ENCODE measurements at places on chromosomes 2 and 18. TPM values are rescaled to one million over a fixed set of nuclear protein-coding genes. Genes with fewer than 3 reads are reported as not detected.

GRCh38 chr2:202339071-202339870 lies 36.9 kb upstream of the BMPR2 start:
- DNase-seq = peak; percentile 66

- no peak for DNase-seq
These were observed 69.4 kb upstream of the SPRED2 start for GRCh38 chr2:65501836-65502235.

- peak; percentile 57 for DNase-seq
These were observed 10.3 kb downstream of the DNAH6 start for GRCh38 chr2:84526562-84526961.

DNA sequence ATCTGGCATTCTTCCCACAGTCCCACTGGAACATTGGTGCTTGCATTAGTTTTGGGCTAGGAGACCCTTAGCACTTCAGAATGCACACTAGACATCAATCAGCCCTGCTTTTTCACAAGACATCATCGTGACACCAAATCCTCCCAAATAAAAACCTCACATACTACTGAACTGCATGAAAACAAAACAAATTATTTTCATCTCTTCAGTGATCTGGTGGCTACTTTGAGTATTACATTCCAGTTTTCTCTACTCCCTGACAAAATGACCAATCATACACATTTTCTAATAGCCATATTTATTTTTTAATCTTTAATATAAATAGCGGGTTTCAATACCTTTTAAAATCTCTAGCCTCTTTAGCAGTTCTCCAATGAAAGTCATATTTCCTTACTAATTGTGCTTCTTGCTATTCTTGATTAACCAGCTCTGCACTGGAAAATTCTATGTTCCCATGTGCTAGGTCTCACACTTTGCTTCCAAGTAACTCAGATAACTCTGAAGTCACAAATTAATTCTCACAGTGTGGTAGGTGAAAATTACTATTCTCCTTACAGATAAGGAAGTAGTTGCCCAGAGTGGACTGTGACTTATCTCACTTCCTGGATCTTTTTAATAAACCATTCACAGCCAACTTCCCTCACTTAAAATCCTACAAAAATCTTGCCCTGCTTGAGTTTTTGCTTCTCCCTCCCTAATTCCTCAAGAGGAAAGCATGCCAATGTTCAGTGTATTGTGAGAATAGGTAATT lies 82.5 kb upstream of the EPB41L3 start:
- no peak for DNase-seq

GRCh38 chr2:105114551-105114950 lies 76.7 kb downstream of the MRPS9 start:
- DNase-seq = peak; percentile 74

DYSF gene
- polyA plus RNA-seq = 41.9 TPM

- no peak for DNase-seq
These were observed 125.5 kb downstream of the IRS1 start for GRCh38 chr2:226674123-226674522.

DNA sequence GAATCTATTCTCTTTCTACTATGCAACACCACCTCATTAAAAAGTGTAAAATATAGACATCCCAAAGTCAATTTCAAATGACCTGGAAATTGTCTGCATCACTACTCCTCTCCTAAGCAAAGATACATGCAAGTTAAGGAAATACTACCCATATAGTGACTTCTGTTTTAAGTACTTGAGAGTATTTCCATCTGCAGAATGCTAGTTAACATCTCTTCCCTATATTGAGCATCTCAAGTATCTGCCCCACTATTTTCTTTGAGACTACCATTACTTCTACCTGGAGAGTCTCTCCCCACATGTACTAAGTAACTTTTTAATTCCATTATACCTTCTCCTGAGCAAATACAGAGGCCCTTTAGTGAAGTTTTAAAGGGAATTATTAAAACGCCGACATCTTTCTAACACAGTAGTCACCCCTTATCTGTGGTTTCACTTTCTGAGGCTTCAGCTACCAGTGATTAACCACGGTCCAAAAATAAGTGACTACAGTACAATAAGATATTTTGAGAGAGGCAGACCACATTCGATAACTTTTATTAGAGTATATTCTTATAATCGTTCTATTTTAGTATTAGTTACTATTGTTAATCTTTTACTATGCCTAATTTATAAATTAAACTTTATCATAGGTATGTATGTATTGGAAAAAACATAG lies 21.8 kb downstream of the CWC22 start:
- DNase-seq = no peak

GRCh38 chr18:379681-380330 lies 112.0 kb upstream of the THOC1 start:
- no peak for DNase-seq

MC4R gene
- not detected for polyA plus RNA-seq

DNA sequence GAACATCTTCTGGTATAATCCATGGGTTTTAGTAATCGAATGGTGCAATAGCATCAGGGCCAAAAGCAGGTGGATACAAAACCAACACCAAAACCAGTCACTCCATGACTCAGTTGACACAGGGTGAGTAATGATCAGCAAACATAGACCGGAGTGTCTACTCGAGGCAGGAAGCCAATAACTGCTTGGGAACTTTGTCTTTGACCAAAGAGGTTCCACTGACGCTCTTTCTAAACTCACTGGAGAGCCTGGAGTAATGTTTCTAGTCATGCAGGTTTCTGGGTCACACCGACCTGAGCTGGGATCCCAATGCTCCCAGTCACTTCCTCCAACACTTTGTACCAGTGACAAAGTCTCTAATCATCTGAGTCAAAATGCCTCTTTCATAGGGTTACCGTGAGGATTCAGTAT lies 30.9 kb downstream of the MREG start:
- no peak for DNase-seq

GRCh38 chr2:70553334-70553583 lies 367 bp downstream of the TGFA start:
- no peak for DNase-seq

DNA sequence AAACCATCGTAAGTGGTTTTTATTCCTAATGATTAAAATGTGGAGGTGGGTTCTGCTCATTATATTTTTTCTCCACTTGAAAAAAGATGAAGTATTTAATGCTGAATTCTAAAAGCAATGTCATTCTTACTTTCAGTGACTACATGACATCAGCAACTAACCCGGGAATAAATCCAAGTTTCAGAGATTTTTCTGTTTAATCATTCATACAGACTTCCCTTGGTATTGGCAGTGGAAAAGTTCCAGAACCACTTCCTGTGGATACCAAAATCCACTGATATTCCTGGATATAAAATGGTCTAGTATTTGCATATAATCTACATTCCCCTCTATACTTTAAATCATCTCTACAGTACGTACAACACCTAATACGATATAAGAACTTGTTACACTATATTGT lies 128.6 kb downstream of the ZNF532 start:
- DNase-seq = no peak

GRCh38 chr2:134312482-134312881 lies 58.6 kb downstream of the MGAT5 start:
- no peak for DNase-seq

DNA sequence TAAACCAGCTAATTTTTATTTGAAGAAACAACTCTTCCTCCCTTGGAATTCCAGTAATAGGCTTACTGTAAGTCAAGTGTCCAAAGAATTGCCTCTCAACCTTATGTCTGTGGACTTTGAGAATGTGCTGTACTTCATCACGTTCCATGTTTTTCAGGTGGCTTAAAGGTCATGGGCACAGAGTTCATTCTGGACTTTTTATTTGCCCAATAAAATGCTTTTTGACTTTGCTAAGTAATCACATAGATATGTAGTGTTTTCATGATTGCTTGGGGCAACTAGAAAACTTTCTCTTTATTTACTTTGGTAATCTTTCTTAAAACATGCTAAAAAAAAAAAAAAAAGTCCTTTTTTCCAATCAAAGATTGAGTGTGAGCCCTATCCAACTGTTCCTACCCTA lies 10.4 kb upstream of the DNAH7 start:
- no peak for DNase-seq

DNA sequence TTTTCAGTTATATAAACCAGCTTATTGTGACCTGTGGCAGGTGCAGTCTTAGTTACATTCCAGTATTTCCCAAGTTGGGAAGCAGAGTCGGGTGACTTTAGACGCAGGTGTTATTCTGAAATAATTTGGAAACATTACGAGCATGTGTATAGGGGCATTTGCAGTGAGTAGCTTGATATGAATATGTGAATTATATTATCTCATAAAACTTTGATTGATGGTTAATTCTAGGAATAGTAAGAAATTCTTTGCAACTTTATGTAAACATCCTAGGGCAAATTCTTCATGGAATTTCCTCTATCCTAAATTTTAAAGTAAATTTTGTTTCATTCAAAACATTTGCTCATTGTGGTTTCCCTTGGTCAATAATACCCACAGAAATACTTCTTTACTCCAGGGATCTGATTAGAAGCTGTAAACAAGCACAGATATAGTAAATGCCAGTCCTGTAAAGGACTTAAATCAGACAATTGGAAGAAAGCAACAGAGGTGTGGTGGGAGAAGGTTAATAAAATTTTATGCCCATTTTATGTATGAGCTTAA lies 580.6 kb upstream of the CDH2 start:
- DNase-seq = no peak

DNA sequence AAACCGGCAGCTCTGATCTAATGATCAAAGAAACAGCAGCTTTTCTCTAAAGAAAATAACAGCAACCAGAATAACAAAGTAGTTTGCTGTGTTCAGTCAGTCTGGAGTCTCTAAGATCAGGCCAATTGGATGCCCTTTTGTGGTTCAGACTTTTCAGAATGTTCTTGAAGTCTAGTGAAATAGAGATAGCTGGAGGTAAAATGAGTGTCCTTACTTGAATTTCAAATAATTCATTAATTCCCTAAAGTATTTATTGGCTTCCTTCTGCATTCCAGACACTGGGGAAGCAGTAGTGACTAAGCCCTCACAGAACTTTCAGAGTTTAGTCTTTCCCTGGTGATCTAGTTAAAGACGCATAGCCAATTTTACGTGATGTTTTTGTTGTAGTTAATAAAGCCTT lies 58.7 kb downstream of the C18orf54 start:
- peak; percentile 8 for DNase-seq

DNA sequence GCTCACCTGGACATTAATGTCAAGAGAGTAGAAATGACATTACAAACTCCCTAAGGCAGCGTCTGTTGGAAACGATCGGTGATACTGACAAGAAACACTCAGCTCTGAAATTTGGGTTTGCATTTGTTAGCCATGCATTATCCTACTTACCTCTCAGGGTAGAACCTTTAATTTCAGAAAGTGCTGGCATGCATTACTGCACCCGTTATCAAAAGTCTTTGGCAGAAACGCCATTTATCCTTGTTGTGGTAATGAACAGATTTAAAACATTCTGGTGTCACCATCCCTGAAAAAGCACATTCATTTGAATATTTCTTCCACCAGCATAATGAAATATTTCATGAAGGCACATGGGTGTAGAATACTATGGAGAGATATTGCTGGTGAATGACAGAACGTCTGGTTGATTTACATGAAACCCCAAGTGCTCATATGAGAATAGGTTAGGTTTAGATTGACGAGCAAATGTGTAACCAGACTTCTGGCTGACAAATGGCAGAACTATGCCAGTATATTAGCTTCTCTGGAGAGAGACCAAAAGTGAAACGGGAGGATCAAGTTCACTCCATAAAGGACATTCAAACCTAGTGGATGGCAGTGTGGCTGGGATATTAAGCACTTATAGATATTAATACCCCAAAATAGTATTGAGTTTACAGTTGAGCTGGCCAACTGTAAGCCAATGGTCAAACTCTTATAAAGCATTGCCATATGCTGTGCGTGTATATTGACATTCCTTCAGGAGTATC lies 53.5 kb upstream of the ITGB6 start:
- DNase-seq = peak; percentile 95

DNA sequence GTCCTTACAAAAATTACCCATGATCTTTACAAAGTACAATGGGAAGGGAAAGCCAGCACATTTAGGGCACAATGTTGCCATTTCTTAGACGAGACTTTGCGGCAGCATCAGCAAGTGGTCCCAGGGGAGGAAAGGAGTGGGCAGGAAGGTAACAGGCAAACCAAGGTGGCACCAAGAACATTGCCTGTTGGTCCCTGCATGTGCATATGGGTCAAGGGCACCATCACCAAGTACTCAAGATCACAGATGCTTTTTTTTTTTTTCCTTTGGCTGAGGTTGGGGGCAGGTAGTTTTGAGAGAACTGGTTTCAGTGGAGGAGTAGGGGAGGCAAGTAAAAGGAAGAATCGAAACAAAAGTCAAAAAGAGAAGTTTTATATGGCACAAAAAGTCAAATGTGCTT lies 752 bp upstream of the CYTIP start:
- DNase-seq = no peak

GRCh38 chr2:208531361-208531760 lies 124.8 kb downstream of the PTH2R start:
- no peak for DNase-seq

DNA sequence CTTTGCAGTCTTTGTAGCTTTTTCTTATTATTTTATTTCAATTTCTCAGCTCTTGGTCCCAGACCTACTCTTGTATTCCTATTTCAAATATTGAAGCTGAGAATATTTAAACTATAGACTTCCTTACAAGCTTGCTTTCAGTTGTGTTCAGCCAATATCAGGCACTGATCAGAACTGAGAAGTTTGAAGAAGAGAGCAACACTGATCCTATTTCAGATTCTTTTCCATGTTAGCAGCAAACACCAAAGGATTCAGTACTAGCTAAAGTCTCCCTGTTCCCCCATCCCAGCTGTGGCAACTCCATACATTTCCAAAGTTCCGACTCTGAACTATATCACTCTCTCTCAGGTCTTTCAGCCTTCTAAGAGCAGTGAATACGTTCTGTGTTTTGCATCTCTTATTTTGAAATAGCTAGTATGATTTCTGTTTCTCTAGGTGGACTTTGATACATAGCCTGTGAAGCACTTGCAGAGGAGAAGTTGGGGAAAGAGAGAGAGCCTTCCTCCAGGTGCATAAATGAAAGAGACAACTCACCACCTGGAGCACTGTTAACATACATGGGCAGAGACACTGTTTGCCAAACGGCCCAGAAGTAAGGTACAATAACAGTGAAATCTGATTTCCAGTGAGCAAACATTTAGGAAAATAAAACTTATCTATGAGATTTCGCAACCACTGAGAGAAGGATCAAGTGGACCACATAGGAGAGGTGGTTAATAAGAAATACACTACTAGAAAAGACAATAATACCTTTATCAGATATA lies 135.0 kb upstream of the ZNF804A start:
- DNase-seq = no peak

DNA sequence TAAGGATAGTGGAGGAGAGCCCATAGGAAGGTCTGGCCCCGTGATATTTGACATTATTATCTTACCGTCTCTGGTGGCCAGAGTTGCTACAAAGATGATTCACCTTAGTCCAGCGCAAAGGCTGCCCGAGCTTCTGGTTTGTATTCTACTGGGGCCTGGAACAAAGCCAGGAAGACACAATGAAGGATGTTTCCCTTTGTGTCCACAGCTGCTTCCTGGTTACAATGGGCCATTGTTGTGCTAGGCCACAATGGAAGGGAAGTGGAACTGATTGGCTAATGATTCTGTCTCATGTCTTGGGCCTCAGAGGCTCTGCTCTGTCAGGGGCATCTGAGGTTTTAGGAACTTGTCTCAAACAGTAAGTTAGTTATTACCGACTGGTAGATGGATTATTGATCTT lies 132.2 kb downstream of the TDRD15 start:
- no peak for DNase-seq
